NCI-H187 (cell line): ENCODE measurements at places on chromosomes 11 and 22.

DNA sequence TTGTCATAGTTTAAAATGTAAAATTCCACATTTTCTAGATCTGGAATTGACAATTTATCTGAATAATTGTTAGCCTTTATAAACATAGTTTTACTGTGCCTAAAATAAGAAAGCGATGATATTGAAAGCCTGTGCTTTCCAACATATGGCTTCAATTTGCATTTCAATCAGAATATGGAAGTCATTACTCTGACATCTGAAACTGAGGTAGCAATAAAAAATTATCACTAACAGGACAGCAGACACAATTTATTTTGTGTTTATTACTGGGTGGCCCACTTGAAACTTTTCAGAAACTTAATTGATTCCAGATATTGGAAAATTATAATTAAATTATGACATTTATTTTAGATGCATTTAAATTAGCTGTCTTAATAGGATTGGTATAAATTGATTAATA, 78.5 kb downstream of the TMEM135 start:
- no peak for DNase-seq

GRCh38 chr11:1496091-1496760, 9.6 kb upstream of the MOB2 start:
- no peak for DNase-seq

GRCh38 chr22:44889255-44889878, 120.4 kb downstream of the PHF21B start:
- no peak for DNase-seq

DNA sequence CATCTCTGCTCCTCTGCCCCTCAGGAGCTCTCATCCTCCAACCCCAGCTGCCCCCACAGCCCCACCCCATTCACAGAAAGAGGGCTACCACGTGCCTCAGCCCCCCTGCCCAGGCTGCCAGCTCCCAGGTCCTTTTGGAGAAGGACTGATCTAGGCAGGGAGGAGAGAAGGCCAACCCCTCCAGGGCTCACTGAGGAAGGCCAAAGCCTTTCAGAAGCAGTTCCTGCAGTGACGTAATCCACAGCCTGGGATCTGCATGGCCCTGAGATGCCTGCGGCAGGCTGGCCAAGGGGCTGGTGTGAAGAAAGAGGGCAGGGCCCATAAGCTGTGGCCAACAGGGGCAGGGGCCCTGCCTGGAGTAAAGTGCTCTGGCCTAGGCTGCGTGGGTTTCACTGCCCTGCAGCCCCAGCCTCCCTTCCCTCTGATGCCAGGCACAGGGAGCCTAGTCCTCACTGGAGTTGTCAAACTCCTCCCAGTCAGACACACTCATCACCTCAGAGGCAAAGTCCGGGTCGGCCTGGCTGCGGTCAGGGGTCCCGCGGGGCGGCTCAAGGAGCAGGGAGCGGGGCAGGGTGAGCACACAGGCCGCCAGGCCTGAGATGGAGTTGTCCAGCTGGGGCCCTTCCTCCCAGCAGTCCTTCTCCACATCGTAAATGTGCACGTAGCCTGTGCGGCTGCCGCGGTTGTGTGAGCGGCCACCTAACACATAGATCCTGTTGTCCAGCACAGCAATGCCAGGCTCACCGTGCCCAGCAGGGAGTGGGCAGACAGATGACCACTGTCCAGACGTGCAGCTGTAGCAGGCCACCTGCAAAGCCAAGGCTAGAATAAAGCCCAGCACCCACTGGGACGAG, 4.2 kb upstream of the SCARF2 start:
- no peak for DNase-seq

DNA sequence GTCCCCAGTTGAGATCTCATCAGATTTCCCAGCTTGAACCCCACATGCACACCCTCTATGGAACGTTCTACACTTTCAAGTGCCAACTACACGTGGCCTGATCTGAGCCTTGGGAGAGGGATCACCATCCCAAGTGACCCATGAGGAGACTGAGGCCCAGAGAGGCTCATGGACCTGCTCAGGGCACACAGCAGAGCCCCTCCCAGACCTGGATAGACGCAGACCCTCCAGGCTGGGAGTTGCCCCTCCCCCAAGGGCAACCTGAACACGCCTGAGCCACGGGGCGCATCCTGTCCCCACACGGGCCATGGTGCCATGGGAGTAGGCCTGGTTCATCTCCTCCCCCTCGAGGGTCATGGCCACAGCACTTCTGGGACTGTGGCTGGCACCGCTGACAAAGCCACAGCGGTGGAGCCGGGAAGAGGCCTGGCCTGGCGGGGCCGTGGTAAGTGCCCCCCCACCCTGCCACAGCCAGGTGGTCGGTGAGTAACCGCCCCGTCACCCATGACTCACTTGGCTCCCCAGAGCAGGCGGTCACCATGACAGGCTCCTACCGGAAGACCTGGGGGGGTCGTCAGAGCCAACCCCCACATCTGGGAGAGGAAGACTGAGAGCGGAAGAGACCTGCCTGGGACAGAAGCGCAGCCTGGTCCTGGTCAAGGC, 8.1 kb downstream of the WNT7B start:
- DNase-seq: no peak

GRCh38 chr11:113977701-113978100, 2.8 kb downstream of the HTR3A start:
- DNase-seq: no peak

- DNase-seq: no peak
Measured at GRCh38 chr11:72313912-72314598, 70.1 kb upstream of the PHOX2A start.
